GM18507 (cell line): ENCODE measurements at places on chromosomes 2 and 18.

GRCh38 chr2:208099682-208100470, 24.4 kb downstream of the CRYGD start:
- DNase-seq = no peak

- DNase-seq = no peak
Measured at GRCh38 chr18:21313576-21313975, 71.5 kb downstream of the GREB1L start.

DNA sequence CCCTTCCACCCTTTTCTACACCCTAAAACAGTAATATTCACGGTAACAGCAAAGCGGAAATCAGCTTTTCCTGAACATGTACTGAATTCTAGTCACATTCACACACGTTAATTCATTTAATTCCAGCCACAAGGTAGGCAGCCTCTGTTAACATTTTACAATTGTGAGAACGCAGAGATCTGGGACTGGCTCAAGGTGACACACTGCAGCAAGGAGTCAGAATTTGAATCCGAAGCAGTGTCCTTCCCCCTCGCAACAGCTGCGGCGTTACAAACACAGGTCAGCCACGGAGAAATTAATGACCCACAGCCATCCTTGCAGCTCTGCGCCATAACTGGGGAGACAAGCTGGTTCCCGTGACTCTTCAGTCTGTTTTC, 818 bp upstream of the SLC20A1 start:
- DNase-seq = no peak

- no peak for DNase-seq
Measured at GRCh38 chr2:60285626-60286316, 267.7 kb downstream of the BCL11A start.

GRCh38 chr2:207935121-207935990, 90.0 kb downstream of the PLEKHM3 start:
- DNase-seq = no peak

GRCh38 chr2:20168048-20168726, 56.7 kb downstream of the SDC1 start:
- no peak for DNase-seq

GRCh38 chr2:148909114-148909513, 34.1 kb downstream of the KIF5C start:
- DNase-seq = no peak

DNA sequence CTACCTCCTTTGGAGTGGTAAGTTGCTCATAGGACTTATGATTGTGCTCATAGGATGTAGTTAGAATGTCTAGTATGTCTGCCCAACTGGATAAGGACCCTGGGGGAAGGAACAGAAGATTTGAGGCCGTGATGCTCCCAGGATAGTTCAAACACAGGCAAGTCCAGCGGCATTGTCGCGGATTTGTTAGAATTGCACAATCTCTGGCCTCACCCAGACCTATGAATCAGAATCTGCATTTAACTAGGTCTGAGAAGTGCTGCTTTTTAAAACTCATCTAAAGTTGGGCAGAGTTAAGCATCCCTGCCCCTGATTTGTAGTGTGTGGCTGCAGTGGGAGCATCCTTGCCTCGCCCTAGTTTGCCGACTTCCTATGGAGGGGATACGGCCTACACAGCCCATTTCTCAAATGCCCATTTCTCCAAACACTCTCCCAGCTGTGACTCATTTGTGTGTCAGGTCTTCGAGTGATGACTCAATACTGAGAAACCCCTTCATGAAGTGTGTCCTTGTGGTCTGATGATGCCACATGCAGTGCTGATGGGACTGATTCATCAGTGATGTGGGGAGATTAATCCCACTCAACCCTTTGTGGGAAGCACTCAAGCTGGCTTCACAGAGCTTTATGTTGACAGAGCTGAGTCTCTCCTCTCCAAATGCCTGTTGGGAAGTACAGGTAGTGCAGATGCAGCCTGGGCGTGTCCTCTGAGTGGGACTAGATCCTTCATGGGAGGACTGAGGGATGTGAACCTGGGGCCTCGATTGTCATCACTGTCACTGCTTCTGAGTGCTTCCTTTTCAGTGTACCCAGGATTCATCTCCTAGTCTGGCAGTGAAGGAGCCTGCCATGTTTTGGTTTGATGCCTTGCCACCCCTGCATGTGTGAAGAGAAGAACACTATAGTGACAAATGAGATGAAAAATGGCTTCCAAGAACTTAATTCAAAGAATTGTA, 18.7 kb downstream of the SMIM21 start:
- DNase-seq = no peak

- DNase-seq = peak; percentile 36
Measured at GRCh38 chr18:68735483-68736343, 20.8 kb upstream of the TMX3 start.

DNA sequence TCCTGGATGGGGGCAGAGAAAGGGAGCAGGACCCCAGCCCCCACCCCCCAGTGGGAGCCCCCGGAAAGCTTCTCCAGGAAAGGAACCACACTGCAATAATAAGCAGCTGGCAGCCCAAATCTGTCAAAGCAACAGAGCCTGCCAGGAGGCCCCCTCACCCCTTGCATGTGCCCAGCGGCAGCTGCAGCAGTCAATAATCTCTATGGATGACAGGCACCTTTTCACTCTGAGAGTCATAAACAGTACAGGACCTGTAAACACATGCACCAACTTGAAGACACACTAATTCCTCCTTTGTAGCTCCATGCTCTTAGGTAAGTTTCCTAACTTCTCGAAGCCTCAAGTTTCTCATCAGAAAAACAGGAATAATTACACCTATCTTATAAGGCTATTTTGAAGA, 26.2 kb upstream of the KDM3A start:
- no peak for DNase-seq

GRCh38 chr2:98909317-98910211, 26.5 kb downstream of the CRACDL start:
- DNase-seq = no peak
